ENCODE measurements at places on chromosomes 2 and 18.

DNA sequence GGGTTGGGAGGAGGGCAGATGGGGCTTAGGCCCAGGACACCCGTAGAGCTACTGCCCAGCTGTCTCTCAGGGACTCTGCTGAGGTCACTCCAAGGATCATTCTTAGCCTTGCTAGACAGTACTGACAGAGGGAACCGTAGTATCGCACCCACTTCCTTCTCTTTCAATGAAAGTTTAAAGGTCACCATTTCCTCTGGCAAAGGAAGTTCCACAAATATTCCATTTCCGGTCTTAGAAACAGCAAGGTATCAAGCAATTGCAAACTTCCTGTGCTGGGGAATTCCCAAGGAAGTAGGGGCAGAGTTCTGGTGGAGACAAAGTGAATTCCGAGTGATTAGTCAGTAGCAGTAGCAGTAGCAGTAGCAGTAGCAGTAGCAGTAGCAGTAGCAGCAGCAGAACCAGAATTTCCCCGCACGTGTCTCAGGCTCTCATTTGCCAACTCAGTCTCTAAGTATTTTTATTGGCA is 24.7 kb downstream of the IL1B start:
- DNase-seq = no peak

DNA sequence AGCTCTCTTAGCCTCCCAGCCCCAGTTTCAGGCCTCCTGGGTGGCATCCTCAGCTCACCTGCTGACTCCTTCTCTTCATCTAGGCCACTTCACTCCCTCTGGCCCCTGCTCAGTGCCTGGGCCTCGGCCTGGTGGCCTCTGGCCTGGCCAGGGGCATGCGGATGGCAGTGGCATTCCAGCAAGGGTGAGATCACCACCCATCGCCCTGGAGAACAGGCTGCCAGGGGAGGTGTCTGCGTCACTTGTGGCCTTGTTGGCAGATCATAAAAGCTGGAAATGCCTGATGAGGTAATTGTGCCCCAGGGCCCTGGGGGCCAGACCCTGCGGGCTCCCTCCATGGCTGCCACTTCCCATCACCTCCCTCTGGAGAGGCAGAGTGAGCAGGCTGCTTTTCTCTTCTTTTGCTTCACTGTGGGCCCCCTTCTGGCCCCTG is 72.5 kb upstream of the SMAD2 start:
- no peak for DNase-seq

DNA sequence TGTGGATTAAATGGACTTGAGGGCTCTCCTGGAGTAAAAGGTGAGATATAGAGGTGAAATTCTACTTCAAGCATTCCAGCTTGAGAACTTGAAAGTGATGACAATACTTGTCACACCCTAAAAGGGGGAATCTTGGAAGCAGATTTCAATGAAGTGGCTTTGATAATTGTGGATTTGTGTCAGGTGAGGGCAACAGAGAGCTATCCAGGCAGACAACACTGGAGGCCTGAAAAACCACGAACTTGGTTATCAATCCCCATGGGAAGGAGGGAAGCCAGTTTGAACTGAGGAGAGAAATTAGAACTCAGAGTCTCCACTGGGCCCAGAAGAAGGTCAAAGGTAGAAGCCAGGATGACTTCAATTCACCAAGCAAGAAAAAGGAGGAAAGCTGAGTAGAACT is 263.9 kb downstream of the FIGN start:
- no peak for DNase-seq

DNA sequence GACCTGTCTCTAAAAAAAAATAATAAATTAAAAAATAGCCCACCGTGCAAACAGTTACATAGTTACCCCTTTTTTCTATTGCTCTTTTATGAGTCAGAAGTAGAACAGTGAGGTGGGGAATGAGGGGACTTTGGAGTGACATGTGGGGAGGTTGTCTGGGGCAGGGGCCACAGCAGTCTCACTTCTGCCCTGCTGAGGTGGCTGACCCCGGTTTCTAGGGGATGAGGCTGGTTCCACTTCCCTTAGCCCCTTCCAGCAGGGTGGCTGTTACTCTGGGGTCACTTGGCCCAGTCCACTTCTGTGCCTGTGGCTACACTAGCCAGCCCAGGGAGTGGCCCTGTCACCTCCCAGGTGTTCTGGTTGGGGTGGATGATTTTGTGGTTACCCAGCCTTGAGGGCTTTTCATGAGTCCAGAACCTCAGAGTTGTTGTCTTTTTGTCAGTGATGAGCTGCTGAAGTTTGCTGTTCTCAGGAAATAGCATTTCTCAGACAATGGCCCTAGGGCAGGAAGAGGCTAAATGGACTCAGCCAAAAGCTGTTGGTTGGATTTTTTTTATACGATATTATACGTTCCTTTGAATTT is 28.0 kb upstream of the SCLY start:
- DNase-seq = no peak

DNA sequence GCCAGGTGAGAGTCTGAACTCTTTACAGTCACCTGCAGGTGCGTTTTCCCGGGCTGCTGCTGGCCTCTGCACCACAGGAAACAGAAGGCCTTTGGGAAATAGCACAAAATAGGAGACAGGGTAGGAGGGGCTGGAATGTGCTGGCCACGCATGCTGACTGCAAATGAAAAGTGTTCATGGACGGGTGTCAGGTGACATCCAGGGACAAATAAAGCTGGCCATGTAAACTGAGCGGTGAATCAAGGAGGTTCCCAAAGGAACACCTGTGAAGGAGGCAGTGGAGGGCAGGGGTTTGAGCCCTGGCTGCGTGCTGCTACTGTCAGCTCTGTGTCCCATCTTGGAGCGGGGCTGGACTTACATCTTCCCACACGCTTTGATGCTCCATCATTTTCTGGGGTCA is 42.4 kb upstream of the GBX2 start:
- DNase-seq = no peak

DNA sequence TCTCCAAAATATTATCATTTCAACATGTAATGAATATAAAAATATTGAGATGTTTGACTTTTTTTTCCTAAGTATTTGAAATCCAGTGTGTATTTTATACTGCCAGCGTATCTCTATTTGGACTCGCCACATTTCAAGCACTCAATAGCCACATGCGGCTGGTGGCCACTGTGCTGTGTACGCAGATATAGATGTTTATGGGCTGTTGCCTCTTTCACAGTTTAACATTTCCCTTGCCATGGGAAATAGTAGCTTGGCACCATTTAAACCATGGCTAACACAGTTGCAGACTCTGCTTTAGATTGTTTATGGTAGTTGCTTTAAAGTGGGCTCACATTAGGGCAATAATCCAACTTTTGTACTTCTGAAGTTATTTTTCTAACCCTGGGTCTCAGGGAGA is 136.6 kb upstream of the ITGB6 start:
- DNase-seq = no peak

DNA sequence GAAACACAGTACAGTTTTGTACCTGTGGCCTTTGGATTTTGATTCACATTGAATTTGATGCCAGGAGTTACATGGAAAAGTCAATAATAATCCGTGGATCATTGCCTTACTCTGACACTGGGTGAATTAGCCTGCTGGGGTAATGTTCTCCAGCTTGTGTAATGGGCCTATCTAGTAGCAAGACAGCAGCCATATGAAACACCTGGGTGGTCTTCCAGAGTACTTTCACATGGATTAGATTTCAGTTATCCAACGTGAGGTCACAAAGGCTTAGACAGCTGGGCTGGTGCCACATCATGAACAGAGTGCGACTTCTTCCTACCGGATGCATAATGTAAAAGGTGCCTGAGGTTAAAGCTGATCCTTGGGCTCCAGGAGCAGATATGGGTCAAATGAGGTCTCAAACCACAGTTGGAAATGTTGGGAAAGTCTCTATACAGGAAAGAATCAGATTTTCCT is 486.8 kb downstream of the PARD3B start:
- no peak for DNase-seq

GRCh38 chr18:80147037-80147417 is 38.0 kb downstream of the ADNP2 start:
- DNase-seq = no peak

- DNase-seq = no peak
These were observed 13.4 kb upstream of the PDIA6 start for GRCh38 chr2:10826026-10826425.

DNA sequence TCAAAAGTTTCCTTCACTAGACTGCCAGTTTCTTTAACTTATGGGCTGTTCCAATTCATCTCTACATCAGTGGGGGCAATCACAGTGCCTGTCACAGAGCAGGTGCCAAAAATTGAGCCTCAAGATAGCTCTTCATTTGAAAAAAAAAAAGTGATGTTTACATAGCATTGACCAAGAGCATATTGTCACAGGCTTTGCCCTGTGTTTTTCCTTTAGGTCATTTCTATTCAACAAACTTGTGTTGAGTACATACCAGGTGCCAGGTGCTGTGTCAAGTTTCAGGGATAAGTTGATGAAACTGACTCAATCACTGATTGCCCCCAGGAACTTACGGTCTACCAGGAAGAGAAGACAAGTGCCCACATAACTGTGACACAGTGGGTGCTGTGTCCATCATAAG is 22.2 kb upstream of the NT5C1B start:
- DNase-seq = no peak

- no peak for DNase-seq
These were observed 496.2 kb upstream of the NRXN1 start for GRCh38 chr2:51528156-51528555.

Measured in stimulated activated CD4-positive, alpha-beta T cell treated with anti-CD3 and anti-CD28 coated beads, Interleukin-2, amount 100 ng/mL, for 48 hours (primary cell).